T-helper 22 cell (primary cell): ENCODE measurements at places on chromosomes 1 and 21.

GRCh38 chr1:240506176-240506575 lies 105.8 kb downstream of the GREM2 start:
- DNase-seq = no peak

GRCh38 chr1:182189535-182190066 lies 128.1 kb upstream of the ZNF648 start:
- no peak for DNase-seq

DNA sequence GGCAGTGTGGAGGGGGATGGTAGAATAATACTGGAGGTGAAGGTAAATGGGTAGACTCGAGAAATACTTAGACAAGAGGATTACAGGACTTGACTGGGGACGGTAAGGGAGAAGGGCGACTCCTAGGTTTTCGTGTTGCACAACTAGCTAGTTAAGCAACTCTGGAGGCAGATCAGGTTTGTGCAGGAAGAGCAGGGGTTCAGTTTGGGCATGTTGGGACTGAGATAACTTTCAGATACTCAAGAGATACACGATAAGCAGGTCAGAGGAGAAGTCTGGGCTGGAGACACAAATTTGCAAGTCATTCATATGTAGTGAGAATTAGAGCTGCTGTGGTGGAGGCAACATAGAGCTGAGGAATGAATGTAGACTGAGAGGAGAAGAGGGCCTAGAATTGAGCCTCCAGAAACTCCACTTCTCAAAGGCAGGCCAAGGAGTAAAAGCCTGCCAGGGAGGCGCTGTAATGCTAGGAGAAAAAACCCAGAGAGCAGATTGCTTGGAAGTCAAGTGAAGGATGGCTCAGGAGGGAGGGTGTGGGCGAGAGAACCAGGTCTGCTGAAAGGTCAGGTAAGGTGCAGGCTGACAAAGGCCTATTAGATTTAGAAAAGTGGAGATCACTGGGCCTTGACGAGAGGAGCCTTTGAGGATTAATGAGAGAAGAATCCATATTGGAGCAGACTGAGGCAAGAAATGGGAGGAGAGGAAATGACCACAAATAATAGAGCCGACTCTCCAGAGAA lies 20.8 kb downstream of the MAB21L3 start:
- DNase-seq = no peak

DNA sequence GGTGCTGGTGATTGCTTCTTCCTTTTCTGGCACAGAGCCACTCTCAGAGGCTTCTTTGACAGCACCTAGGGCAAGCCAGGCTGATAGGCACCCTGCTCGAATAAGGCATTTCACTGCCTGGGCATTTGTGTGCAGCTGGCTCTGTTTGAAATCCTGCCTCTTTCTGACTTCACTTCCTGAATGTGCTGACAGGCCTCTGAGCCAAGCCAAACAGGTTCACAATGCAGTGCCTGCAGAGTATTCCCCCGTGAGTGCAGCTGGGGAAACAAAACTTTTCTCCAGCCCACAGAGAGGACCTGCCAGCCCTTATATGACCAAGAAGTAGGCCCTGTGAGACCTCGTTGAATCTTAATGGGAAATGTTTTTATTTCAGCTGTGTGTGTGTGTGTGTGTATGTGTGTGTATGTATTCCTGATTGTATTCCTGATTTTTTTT lies 10.4 kb downstream of the JUN start:
- no peak for DNase-seq
